ENCODE measurements at places on chromosomes 3 and 15.
A peak's percentile ranks its signal among the peaks of the same experiment; 100 is the strongest.

DNA sequence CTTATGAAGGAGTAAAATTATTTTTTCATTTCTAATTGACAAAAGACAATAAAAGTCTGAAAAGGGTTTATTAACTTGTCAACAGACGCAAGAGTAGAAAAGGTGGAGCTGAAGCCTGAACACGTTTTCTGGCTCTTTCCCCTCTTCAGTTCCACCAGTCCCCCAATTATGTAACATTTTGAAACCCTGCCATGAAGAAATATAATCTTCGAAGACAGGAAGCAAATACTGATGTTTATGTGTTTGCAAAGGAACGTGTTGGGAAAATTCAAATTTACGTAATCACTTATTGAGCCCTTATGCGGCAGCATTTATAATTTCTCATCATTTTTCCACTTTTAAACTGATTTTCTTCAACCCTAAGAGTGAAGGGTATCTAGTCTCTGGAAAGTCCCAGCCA lies 767 bp downstream of the AP3S2 start:
- no peak for DNase-seq

DNA sequence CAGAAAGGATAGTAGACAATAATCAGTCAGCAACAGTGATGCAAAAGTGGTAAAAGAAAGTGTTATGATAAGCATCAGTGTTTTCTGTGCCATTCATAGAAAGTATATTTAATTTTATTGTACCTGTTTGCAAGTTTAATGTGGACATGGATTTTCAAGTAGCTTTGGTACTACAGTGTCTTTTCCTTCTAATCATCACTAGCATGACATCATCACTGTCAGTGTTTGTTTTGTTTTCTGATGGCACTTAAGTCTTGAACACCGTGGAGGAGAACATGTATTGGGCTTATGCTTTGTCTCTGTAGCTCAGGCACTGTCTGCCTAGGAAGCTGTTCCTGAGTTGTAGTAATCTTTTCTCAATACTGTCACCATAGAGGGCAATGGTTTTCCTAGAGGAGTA lies 41.9 kb downstream of the SETD5 start:
- no peak for DNase-seq

GRCh38 chr15:85785887-85786780 lies 8.6 kb downstream of the KLHL25 start:
- DNase-seq: no peak

DNA sequence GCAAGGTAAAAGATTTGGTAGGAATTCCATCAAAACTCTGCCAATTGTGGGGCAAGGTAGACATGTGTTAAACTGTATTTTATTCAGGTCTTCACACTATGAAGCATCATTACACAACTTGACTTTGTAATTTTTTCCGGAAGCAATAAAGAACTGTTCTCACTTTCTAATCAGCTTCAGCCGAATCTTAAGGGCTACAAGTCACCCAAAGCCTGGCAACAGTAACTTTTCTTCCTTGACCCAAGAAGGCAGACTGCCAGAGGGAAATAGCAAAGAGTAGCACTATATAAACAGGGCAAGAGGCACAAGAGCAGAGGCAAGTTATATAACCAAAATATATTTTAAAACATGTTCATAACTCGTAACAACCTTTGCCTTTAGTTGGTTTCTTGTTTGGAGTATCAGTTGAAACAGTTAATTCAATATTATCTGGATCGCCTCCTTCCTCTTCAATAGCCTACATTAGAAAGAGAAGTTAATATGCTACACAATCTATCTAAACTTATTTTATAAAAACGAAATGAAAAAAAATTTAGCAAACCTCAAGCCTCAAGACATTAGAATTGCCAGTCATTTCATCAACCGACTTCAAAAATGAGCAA lies 1.4 kb downstream of the SLTM start:
- DNase-seq: peak; percentile 20

DNA sequence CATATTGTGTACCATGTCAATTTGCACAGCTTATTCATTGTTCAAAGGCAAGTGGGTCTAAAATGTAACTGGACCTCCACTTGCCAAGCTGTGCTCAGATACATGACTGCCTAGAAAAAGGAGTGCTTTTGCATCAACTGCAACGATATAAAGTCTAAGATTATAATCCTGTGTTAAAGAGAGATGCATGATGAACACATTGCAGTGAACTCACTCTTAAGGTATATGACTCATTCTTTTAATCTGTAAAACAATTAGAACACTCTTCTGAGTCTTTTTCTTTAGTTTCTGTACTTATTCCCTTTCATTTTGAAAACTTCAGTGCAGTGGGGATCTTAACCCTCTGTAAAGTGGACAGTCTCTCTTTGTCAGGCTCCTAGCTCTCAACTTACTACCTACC lies 982.8 kb downstream of the ROBO1 start:
- no peak for DNase-seq

GRCh38 chr3:51717947-51718346 lies 11.1 kb downstream of the GRM2 start:
- no peak for DNase-seq

GRCh38 chr3:128426128-128426921 lies 40.4 kb downstream of the DNAJB8 start:
- no peak for DNase-seq

DNA sequence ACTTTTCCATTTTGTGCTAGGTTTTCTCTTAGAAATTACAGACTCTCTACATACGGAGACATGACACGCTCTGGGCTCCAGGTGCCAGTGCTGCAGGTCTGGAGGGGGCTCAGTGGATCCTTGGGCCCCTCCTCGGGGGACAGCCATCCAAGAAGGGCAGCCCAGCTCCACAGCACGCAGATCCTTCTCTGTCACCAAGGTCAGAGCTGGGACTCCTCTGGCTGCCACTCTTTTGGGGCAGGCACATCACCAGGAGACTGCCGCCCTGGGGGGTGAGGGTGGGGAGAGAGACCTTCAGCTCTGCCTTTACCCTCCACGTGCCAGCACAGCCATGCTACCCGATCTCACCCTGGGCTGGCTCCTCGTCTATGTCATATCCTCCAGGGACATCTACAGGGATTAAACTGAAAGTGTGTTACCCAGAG lies 65.6 kb downstream of the ATP10A start:
- DNase-seq: no peak

GRCh38 chr3:47283193-47283537 lies 421 bp downstream of the KLHL18 start:
- DNase-seq: no peak

- no peak for DNase-seq
Measured at GRCh38 chr15:77530576-77530975, 102.1 kb downstream of the LINGO1 start.

DNA sequence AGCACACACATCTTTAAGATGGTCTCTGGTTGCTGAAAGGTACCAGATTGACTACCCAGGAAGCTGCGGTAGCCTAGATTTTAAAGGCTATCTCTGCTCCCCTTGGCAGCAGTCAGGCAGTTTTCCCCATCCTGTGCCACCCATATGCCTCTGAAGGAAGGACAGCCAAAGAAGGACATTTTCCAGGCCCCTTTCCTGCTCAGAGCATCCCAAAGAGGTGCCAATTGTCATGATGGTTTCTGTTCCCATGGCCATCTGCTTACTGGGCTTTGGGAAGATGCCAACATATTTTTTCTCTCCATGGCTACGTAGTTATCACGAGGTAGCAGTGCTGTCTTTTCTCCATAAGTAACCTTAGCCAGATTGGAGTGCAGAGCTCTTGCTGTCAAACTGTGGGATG lies 39.7 kb downstream of the UNC13C start:
- no peak for DNase-seq

GRCh38 chr3:119013951-119014350 lies 20.7 kb downstream of the IGSF11 start:
- DNase-seq: no peak

DNA sequence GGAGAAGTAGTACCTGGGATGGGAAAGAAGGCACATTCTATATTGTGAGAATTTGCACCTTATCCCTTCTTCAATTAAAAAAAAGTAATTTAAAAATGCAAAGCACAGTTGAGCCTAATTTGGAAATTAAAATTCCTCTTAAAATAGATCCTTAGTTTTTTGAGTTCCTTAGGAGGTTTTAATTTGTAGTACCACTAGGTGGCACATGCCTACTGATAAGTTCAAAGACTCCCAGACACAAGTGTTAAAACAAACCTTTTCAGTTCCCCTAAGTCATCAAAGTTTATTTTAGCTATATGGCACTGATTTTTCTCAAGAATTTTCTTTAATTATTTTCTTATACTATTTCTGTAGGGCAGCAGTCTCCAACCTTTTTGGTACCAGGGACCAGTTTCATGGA lies 127.6 kb upstream of the AZI2 start:
- DNase-seq: no peak

DNA sequence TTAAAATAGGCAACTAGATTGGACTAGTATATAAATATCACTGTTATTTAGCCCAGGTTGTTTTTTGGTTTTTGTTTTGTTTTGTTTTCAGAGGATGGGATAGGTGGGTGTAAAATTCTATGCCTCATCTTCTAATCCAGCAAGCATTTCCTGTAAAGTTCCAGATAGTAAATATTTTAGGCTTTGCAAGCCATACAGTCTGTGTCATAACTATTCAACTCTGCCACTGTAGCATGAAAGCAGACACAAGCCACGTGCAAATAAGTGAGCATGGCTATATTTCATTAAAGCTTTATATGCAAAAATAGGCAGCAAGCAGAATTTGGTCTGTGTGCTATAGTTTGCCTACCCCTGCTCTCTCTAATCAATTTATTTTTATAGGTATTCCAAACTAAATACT lies 657.3 kb upstream of the TGFBR2 start:
- no peak for DNase-seq

DNA sequence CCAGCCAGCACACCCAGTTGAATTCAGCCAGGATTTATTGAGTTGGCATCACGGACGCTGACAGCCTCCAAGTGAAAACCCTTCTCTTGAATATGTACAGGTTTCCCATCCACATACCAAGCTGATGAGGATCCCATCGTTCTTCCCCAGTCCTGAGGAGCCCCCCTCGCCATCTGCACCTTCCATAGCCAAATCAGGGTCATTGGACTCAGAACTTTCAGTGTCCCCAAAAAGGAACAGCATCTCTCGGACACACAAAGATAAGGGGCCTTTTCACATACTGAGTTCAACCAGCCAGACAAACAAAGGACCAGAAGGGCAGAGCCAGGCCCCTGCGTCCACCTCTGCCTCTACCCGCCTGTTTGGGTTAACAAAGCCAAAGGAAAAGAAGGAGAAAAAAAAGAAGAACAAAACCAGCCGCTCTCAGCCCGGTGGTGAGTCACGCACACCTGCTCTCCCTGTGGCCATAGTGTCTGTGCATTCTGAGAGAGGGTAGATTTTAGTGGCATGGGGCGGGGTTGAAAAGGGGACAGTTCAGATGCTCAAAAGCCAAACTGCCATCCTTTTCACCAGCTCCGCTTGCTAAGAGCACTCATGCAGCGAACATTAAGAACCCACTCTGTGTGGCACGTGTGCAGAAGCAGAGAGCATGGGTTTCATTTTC lies 51.2 kb downstream of the KLHL25 start:
- no peak for DNase-seq

Data from tibial nerve (tissue), 4 donors.